Heart left ventricle (tissue), 16 donors: ENCODE measurements at places on chromosomes 11 and 22. TPM values are rescaled to one million over a fixed set of nuclear protein-coding genes. Genes with fewer than 3 reads are reported as not detected.

DNA sequence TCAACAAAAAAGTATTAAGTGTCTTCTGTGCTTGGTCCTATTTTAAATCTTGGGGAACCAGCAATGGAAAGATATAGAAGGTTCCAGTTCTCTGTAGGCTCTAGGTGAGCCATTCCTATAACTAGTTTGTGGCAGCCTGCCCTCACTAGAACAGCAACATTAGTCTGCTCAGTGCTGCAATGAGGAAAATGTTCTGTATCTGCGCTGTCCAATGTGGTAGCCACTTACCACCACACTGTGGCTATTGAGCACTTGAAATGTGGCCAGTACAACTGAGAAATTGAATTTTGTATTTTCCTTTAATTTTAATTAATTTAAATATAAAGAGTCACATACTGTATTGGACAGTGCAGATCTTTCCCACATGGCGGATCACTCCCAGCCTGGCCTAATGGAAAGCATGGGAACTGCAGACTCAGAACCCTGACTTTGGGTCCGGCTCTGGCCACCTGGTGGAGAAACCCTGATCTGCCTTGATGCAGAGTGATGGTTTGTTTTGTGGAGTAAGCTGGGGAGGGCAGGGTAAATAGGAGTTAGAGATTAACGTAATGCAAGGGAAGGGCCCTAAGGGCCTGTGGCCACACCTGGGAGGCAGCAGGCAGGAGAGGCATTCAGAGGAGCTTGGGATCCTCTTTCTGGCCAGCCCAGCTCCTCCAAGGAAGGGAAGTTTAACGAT, 101.0 kb downstream of the ME3 start:
- DNase-seq: no peak

Gene CCDC89
- total RNA-seq: 0.28 TPM

- DNase-seq: no peak
Measured at GRCh38 chr11:62383822-62384221, 35.0 kb upstream of the SCGB1A1 start.

DNA sequence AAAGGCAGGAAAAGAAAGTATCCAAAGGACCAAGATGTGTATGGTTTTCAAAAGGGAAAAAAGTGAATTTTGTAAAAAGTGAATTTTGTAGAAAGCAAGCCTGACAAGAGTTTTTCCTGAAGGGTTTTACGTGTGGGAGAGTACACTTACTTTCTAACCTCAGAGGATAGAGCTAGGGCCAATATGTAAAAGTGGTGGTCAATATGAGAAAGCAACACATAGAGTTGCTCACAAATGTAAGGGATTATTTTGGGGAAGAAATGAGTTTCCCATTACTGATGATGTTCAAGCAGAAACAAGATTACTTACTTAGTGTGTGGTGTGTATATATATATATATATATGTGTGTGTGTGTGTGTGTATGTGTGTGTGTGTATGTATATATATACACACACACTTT, 162.5 kb downstream of the SWAP70 start:
- no peak for DNase-seq

DNA sequence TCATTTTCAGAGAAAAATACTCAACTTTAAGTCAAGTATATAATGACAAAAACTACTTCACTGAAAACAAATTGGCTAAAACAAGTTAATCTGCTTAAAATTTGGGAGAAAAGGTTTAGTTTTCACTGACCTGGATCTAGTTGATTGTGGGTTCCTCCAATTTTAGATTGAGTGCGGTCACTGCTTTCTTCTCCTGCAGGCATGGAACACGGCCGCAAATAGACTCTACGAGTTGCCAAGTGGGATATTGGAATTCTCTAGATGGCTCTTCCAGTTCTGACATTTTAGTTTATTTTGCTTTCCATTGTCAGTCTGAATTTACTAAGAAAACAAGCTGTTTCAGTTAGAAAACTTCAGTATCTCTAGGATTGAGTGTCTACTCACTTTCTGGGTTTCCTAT, 12.3 kb downstream of the OR4C5 start:
- no peak for DNase-seq

DNA sequence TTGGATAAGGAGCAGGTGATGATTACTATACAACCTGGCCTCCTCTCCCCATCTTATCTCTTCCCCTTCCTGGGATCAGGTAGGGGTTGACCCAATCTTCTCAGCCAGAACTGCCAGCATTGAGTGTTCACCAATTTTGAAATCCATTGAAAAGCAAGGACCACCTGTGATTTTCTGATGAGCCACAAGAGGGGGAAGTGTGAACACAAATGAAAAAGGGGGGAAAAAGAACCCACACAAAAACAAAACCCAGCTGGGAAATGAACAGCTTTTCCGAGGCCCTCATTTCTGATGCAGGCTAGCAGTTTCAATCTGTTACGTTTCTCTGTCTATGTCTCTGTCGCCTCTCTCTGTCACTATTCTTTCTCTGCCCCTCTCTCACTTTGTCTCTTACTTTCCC, 161.9 kb downstream of the INSC start:
- DNase-seq: no peak

- no peak for DNase-seq
Measured at GRCh38 chr22:45216133-45217003, 24.3 kb downstream of the KIAA0930 start.

Gene APOBEC3H
- not detected for total RNA-seq

DNA sequence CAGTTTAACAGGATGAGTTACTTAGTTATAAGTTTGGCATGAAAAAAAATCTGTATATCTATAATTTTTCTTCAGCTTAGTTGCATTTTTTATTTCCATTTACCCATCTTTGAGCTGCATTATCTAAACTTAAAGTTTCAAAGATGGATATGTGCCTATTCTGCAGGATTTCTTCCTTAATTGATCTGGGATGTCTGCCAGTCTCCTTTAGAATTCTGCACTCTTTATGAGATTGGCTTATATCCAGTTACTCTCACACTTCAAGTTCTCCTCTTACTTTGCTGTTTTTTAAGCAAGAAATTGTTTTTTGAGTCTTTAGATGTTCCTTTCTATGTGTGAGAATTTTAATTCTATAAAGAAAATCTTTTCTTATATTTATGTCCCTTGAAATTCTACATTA, 5.1 kb upstream of the PDGFD start:
- no peak for DNase-seq

DNA sequence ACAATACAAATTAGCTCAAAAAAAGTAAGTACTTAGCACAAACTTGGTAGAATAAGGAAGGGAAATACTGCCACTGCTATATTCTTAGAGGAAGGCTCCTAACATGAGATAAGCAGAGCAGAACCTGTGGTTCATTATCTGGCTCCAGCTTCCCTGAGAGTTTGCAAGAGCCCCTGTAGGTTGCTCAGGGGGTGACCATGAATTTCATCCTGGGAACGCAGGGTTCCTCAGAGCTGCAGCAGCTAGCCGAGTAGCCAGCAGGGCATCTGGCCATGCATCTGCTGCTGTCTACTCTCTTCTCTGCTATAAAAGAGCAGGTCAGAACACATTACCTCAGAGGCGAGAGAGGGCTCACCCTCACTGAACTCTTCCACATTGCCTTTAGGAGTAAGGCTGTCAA, 67.3 kb downstream of the TRPC6 start:
- DNase-seq: no peak

GRCh38 chr11:125504580-125504979, 8.5 kb upstream of the FEZ1 start:
- no peak for DNase-seq

Gene MMP12
- not detected for total RNA-seq

DNA sequence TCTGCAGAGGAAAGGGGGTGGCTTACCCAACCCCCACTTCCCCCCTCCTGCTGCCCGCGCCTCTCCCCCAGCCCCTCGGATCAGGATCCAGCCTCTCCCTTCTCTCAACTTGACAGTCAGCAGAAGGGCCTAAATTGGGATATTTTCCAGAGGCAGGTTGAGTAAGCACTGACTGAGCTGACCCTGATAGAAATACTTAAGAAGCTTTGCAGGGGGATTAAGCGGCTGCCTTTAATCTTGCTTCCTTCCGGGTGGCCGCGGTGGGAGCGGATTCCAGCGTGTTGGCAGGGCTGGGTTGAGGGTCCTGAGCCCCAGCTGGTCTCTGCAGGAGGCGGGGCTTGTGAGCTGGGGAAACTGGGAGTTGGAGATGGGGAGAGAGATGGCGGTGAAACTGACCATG, 445.2 kb downstream of the NTM start:
- no peak for DNase-seq

Gene NOX4
- total RNA-seq: 2.5 TPM

- peak; percentile 88 for DNase-seq
Measured at GRCh38 chr11:117817368-117818040, 7.0 kb downstream of the FXYD2 start.

DNA sequence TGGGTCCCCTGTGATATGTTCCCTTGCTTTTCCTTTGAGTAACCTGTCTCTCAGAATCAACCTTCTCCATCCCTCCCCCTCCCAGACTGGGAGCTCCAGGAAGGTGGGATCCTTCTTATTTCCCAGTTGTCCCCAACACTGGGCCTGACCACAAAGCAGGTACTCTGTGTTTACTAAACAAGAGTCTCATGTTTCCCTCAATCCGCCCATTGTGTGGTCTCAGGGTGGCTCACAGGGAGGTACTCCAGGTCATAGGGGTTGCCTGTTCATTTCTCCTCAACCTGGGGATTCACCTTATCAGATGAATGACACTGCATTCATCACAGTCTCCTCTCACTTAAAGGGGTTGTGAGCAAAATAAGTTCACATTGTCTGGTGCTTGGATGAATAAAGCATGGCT, 26.4 kb upstream of the NAV2 start:
- no peak for DNase-seq

GRCh38 chr11:74185285-74185684, 14.2 kb downstream of the PPME1 start:
- DNase-seq: no peak

GRCh38 chr11:44805596-44805995, 78.8 kb downstream of the TSPAN18 start:
- DNase-seq: no peak

- no peak for DNase-seq
Measured at GRCh38 chr11:128827191-128827893, 39.8 kb downstream of the KCNJ1 start.

GRCh38 chr11:57214098-57214417, 23.0 kb downstream of the APLNR start:
- DNase-seq: no peak

DNA sequence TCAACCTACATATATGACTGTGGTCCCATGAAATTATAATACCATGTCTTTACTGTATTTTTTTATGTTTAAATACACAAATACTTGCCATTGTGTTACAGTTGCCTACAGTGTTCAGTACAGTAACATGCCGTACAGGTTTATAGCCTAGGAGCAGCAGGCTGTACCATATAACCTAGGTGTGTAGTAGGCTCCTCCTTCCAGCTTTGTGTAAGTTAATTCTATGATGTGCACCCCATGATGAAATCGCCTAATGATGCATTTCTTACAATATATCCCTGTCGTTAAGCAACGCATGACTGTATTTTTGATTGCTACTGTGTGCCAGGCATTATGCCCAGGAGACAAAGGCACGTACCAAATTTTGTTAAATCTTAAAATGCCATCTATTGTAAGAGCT, 163.7 kb downstream of the LDLRAD3 start:
- DNase-seq: no peak
